ENCODE measurements at places on chromosomes 3 and 15.

DNA sequence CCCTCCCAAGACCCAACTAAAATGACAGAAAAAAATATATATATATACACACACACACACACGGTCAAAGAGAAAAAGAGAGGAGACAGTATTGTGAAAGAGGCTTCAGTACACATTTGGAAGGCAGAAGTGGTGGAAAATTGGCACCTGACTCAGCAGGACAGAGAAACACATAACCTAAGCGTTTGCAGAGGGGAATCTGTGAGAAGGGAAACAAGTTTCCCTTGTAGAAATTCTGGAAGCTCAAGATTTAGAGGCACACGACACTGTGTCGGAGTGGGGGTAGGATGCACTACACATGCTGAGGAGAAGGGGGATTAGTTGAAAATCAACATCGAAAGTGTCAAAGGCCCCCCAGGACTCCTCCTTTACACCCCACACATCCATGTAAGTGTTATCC is 53.1 kb downstream of the PAK2 start:
- no peak for DNase-seq

DNA sequence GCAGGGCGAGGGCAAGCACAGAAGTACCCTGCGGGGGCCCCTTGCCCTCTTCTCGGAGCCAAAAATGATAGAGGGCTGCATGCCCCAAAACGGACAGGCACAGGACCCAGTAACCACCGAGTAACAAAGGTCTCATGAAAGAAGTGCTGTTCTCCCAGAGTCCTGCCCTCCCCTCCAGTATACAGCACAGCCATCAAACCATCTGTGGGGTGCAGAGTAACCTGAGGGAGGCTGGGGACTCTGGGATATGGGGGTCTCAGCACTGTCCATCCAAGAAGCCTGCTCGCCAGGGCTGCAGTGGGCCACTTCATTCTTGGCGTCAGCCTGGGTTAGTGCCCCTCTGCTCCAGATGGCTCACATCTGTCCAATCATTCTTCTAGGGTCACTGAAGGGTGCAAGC is 6.1 kb downstream of the ULK3 start:
- DNase-seq: no peak

DNA sequence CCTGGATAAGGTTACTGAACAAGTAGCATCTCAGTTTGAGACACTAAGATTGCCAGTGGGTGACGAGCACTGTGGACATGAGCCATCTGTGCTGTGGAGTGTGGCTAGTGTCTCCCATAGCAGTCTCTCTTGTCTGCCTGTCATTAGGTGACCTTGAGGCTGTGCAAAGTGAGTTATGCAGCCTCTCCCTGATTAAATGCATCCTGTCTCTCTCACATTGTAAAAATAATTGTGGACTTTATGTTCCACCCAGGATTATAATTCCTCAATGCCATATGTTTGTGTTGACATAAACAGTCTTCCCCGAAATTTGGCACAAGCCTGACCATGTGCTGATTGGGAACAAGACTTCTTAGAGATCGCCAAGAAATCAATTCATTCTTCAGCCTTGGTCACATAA is 168.9 kb downstream of the MYRIP start:
- DNase-seq: no peak

DNA sequence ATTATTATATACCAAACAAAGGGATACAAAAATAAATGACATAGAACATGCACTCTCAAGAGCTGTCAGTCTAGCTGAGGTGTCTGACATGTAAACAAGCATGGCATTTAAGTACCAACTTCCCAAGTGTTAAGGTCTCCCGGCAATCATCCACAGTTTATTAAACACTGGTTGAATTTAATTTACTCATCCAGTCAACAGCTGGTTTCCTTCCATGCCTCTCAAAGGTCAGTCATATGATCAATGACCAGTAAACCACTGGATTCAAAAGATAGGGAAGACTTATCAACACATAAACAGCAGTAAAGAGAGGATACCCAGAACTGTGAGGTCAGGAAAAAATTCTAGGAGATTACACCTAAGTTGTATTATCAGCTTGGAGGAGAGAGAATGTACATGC is 80.4 kb downstream of the ADAM10 start:
- no peak for DNase-seq

DNA sequence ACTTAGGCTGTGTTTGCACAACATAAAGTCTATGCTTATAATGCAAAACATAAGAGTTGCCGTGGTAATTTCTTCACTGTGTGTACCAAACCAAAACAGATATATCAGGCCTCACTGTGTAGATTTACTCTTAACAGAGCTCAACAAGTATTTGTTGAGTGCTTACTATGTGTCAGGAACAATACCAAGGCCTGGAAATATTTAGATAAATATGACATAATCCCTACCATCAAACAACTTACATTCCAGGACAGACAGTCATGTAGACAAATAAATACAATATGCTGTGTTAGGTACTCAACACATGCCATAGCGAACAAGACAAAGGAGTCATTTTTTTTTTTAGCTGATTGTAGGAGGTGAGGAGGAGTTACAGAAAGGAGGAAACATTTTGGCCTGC is 554.0 kb downstream of the NSUN3 start:
- no peak for DNase-seq

GRCh38 chr3:189238071-189238470 is 66.3 kb downstream of the TPRG1 start:
- DNase-seq: no peak

DNA sequence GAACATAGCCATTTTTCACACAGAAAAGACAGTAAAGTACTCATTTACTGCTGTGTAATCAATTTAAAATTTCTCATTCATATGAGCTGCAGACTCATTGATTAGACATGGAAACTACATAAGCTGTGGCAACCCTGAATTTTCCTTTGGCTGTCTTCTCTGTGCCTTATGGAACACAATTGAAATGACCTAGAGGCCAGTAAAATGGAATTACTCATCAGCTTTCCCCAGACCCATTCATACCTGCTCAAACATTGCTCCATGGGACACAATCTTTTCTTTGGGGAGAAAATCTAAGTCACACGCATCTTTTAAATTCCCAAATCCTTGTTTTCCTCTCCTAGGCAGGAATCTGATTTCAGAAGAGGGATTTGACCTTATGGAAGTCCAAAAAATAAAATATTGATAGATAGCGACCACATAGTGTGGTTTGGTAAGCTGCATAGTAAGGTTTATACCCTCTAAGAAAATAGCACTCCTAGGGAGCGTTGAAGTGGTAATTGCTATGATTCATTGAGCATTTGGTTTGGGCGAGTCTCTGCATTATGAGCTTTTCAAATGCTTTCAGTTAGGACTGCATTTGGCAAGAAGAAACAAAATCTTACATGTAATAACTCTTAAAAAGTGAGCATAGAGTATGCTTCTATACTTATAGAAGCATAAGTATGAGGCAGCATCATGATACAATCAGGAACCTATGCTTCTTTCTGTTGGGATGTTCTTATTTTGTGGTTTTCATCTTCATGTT is 243.4 kb upstream of the GADL1 start:
- no peak for DNase-seq

DNA sequence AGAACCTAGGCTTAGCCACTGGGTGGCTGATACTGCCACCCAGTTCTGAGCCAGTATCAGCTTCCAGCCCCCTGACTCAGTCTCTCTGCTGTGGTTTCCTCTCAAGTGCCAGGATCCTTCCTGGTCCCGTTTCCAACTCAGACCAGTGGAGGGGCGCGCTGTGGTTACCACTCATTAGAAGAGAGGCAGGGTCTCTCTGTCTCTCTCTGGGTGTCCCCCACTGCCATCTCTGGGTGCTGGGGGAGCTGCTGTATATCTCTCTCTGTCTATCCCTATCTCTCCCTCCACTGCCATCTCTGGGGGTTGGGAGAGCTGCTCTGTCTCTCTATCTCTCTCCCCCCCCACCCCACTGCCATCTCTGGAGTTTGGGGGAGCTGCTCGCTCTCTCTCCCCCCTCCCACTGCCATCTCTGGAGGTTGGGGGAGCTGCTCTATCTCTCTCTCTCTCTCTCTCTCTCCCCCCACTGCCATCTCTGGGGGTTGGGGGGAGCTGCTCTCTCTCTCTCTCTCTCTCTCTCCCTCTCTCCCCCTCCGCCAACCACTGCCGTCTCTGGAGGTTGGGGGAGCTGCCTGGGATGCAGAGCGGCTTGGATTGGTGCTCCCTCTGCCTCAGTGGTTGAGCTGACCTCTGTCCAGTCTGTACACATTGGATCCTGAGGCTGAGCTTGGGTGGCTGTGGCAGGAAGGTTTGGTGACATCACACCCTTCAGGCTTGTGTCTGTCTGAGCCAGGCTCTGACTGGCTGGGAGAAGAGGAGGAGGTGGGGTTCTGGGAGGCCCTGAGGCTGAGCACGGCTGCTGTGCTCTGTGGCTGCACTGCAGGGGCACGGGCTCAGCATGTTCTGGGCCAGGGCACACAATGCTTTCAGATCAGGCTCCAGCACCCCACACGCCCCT is 98.9 kb downstream of the APBA2 start:
- DNase-seq: peak; percentile 23

DNA sequence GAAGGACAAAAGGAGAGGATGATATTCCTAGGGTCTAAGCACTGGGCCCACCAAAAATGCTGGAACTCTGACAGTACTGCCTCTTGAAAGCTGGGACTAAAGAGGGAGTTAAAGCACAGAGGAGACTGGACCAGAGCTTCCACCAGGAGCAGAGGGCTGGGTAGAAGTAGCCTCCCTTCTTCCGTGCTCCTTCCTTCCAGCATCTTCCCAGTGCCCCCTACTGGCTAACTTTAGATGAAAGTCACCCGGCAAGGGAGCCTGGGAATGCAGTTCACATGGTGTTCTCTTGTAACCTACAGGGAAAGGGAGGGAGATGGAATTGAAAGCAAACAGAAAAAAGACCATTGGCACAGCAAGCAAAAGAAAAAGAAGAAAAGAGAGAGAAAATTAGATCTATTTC is 106.1 kb upstream of the COL8A1 start:
- no peak for DNase-seq

- no peak for DNase-seq
These were observed 11.4 kb downstream of the ZFAND6 start for GRCh38 chr15:80070840-80071239.

GRCh38 chr15:77034695-77035489 is 36.0 kb downstream of the TSPAN3 start:
- no peak for DNase-seq

DNA sequence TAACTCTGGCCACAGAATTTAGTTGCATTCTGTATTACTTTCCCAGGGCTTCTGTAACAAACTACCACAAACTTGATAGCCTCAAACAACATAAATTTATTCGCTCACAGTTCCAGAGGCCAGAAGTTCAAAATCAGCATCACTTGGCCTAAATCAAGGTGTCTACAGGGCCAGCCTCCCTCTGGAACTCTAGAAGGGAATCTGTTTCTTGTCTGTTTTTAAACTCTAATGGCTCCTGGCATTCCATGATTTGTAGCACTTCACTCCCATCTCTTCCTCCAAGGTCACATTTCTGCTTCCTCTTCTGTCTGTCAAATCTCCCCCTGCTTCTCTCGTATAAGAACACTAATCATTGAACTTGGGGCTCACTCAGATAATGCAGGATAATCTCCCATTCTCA is 151.9 kb upstream of the ARPP21 start:
- DNase-seq: no peak

DNA sequence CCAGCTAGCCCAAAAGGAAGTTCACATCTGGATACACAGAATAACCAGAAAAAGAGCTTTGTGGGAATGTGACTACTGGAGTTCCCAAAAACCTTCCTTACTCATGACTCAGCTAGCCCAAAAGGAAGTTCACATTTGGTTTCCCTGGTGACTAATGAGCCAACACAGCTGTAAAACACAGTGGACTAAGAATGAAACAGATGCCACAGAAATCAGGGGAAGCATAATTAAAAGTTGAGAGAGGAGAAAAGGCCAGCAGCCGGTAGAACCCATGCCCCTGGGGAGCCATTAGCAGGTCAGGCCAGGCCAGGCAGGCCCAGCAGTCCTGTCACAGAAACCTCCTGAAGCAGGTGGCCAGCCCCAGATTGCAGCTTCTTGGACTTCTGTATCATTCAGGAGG is 130.3 kb downstream of the GHSR start:
- DNase-seq: no peak

GRCh38 chr3:58200121-58200709 is 10.6 kb downstream of the DNASE1L3 start:
- no peak for DNase-seq

- DNase-seq: no peak
These were observed 413.5 kb downstream of the RBMS3 start for GRCh38 chr3:29694331-29694730.

DNA sequence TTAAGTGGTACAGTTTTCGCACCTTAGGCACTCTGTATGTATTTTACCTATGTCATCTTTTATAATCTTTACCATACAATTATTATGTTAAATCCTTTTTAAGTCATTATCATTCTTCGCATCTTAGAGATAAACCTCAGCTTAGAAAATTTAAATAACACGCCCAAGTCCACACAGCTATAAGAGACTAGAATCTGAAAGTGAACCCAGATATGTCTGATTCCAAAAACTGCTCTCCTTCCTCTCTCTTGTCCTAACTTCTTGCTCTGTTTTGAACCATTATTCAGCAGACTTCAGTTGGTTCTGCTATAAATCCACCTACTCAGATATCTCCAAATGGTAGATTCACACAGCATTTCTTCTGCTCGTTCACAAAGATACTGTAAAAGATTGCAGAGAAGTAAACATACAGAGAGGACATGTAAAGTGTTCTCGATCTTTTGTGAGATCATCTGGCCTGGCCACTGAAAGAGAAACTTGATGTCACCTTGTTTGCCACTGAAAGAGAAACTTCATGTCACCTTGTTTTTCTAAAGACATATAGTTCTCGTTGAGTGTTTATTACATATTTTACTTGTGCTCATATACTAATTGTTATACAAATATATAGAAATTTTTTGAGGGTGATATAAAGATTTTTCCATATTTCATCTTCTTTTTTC is 533.2 kb downstream of the GRM7 start:
- no peak for DNase-seq

DNA sequence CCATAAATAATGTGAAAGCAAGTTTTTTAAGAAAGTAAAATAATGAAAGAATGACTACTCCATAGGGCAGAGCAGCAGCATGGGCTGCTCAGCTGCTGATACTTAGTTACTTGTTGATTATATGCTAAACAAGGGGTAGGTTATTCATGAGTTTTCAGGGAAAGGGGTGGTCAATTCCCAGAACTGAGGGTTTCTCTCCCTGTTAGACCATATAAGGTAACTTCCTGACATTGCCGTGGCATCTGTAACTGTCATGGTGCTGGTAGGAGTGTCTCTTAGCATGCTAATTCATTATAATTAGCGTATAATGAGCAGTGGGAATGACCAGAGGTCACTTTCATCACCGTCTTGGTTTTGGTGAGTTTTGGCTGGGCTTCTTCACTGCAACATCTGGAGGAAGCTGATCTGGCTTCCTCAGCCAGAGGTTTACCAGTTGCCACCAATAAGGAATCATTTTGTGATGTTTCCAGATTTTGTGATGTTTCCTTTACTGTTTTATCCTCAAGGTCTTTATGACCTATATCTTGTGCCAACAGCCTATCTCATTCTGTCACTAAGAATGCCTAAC is 121.8 kb upstream of the CHL1 start:
- DNase-seq: no peak

DNA sequence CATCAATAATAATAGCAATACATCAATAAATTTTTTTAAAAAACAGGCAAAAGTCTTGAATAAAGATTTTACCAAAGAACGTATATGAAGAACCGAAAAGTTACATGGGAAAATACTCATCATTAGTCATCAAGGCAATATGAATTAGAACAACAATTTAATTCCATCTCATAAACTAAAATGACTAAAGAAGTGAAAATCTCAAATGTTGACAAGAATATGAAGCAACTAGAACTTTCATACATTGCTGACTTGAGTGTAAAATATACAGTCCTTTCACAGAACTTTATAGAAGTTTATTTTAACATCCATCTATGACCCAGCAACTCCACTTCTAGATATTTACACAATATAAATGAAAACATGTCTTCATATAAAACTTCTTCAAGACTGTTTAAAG is 35.3 kb upstream of the ABHD10 start:
- no peak for DNase-seq

GRCh38 chr3:88282528-88283241 is 132.9 kb downstream of the C3orf38 start:
- DNase-seq: no peak

Data from central memory CD8-positive, alpha-beta T cell (primary cell).